Hippocampal formation (tissue), 2 donors: ENCODE measurements at places on chromosomes 2 and 18.

DNA sequence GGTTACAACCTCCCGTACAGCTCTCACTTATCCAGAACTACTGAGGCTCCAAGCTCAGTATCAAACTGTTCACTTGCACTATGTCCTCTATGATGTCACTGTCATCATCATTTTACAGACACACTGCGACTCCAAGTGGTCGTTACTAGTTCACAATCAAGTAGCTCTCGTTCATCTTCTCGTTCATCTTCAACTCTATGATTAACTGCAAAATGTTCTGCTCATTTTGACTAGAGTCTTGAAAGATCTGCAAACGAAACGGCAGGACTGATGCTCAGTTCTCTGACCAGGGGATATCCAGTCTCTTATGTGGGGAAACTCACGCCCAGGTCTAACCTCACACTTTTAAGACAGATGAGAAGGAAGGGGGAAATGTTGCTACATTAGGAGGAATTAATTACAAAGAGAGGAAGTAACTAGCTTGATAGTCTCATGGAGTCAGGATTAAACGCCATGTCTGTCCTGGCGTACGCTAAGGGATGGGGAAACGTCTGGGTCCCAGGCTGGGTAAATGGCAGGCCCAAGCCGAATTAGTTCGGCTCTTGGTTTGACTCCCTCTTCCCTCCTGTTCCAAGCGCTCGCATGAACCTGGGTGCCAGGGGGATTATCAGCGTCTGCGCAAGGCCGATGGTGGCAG, 794 bp upstream of the CHCHD5 start:
- no peak for DNase-seq

GRCh38 chr2:58182527-58182926, 58.6 kb downstream of the FANCL start:
- no peak for DNase-seq

GRCh38 chr2:84884449-84884848, 3.6 kb upstream of the TRABD2A start:
- no peak for DNase-seq

DNA sequence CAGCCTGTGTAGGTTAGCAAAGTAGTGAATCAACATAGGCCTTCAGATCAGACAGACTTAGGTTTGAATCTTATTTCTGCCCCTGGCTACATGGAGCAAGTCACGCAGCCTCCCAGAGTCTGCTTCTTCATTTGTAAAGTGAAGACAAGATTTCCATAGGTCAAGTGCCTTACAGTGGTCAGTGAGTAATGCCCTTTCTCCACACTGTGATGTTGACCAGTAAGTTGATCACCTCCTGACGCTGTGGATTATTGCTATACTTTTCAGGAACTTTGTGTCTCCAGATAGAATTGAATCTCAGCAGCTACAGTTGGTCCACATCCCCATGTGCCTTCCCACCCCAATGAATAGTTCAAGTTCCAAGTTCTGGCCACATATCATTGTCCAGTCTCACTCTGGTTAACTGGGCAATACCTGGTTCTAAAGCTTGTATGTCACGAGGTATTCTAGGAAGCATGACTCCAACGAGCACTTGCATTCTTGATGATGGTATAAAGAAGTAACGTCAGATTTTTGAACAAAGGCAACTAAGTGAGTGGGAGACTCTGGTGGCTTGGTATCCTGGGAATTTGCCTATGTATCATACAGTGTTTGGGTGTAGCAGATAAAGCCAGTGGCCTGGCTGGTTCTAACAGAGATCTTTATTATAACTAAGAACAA, 2.1 kb upstream of the CLIP4 start:
- DNase-seq: no peak
